ENCODE measurements at places on chromosomes 6 and 20. TPM values are rescaled to one million over a fixed set of nuclear protein-coding genes. Genes with fewer than 3 reads are reported as not detected.
A peak's percentile ranks its signal among the peaks of the same experiment; 100 is the strongest.

GRCh38 chr6:82869493-82869892 is 196.1 kb downstream of the UBE3D start:
- DNase-seq = no peak

DNA sequence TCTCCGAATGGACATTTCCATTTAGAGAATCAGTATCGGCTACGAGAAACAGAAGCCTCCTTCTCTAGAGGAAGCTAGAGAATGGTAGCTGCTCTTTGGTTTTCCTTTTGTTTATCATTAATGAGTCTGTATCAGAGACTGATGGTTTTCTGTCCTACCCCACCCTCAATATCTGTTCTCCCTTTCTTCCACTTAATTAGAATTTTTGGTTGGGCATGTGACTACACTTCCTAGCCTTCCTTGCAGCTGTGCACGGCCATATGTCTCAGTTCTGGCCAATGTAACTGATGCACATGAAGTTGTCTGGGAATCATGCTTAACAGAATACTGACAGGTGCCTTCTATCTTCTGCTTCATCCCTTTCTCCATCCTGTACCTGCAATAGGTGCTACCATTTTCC is 19.0 kb downstream of the RNF24 start:
- DNase-seq = no peak

DNA sequence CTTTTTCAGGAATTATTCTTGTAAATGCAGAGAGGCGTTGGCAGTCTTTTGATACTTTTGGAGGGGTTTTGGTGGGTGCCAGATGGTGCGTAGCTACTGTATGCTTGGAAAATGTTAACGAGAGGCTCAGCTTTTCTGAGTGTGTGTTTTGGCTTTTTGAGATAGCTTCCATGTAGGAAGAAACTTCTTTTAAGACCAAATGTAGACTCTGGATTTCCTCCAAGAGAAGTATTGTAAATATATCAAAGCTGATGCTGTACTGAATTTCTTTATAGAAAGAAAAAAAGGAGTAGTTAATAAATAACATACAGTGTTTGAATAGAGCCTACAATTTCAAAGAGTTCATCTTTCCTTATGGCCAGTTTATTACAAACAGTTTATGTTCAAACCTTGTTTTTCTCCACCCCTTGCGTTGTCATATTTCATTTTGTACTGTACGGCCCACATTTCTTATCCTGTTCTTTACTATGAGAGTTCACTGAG is 16.7 kb downstream of the TIAM2 start:
- DNase-seq = no peak

- DNase-seq = no peak
These were observed 17.7 kb downstream of the CCDC167 start for GRCh38 chr6:37481711-37482605.

GRCh38 chr20:44610313-44610962 is 28.1 kb downstream of the PKIG start:
- no peak for DNase-seq

- peak; percentile 88 for DNase-seq
These were observed 647 bp downstream of the AK9 start for GRCh38 chr6:109690373-109690736.

DNA sequence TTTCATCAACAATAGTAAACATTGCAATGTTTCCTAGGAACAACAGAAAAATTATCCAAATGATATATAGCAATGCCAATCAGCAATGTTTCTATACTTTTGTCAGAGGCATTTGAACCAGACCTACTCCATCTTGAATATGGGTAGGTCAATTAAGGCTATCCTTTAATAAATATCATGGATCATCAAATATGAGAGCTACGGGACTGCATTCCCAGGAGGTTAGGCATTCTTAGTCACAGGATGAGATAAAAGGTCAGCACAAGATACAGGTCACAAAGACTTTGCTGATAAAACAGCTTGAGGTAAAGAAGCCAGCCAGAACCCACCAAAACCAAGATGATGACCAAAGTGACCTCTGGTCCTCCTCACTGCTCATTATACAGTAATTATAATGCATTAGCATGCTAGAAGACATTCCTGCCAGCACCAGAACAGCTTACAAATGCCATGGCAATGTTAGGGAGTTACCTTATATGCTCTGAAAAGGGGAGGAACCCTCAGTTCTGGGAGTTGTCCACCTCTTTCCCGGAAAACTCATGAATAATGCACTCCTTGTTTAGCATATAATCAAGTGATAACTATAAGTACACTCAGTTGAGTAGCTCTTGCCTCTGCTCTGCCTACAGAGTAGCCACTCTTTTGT is 8.6 kb upstream of the SERPINB6 start:
- no peak for DNase-seq

SLC22A7 gene
- not detected for total RNA-seq

GPR63 gene
- total RNA-seq = 0.32 TPM

PHF10 gene
- 51.7 TPM for total RNA-seq

MED23 gene
- 19.3 TPM for total RNA-seq

TULP4 gene
- total RNA-seq = 99.9 TPM

SCUBE3 gene
- total RNA-seq = 0.22 TPM

FUT9 gene
- not detected for total RNA-seq
